ENCODE measurements at places on chromosomes 5 and 9.

DNA sequence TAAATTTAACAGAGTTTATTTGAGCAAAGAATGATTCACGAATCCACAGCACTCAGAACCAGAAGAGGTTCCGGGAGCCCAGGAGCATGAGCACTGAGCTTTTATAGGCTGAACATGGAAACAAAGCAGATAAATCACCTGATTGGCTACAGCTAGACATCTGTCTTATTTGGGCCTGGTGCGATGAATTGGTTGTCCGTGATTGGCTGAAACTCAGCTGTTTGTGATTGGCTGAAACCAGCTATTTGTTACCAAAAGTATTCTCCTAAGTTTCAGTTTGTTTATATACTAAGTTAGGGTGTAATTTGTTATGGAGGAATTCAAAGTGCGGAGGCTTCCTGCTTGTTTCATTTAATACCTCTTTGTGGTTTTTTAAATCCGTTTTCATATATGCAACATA is 15.8 kb upstream of the LCP2 start:
- no peak for DNase-seq

DNA sequence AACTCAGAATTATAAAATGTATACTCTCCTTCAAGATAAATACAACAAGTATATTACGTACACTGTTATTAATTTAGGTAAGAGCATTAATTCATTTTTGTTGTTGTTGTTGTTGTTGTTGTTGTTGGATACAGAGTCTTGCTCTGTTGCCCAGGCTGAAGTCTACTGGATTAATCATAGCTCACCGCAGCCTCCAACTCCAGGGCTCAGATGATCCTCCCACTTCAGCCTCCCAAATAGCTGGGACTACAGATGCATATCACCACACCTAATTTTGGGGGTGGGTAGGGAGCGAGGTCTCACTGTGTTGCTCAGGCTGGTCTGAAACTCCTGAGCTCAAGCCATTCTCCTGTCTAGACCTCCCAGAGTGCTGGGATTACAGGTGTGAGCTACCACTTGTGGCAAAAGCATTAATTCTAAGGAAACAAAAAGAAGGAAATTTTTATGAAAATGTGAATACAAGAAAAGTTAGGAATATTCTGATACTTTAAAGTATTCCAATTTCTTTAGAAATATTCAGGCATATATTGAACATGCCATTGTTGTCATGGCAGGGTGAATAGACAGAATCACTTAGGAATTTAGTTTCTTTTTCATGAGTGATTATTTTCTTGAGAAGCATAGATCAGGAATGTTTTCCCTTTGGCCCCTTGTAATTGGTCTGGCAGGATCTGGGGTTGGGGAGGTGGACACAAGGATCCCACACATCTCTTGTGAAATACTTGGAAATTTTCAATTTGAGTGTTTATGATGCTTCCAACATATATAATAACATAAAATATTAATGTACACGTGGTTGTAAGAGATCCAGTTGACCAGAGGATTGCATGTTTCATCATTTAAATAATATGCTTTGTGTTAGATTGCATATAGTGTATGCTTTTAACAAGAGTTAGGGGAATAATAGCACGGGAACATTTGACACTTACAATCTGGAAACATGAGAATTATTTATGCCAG is 263.6 kb downstream of the FANCC start:
- DNase-seq, result no peak

GRCh38 chr5:4646715-4647375 is 493.3 kb upstream of the ADAMTS16 start:
- no peak for DNase-seq

DNA sequence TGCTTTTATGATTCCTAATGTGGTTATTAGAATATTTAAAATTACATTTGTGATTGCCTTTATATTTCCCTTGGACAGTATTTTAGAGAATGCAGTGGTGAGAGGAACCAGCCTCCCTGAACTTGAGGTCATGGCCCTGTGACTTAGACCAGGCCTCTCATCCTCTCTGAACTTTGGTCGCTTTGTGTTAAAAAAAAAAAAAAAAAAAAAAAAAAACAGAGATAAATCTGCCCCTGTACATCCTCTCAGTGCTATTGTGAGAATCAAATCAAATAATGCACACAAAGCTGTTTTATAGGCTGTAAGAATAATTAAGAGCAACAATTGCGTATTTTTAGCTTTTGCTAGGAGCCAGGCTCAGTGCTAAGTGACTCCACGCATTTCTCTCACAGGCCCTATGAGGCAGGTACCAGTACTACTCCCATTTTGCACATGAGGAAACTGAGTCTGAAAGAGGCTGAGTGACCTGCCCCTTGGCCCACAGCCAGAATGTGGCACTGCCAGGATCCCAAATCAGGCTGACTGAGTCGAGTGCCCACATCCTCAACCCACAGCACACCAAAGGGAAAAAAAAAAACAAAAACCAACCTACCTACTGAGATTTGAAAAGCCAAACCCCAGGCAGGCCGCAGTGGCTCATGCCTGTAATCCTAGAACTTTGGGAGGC is 110.3 kb upstream of the LARP1 start:
- no peak for DNase-seq

DNA sequence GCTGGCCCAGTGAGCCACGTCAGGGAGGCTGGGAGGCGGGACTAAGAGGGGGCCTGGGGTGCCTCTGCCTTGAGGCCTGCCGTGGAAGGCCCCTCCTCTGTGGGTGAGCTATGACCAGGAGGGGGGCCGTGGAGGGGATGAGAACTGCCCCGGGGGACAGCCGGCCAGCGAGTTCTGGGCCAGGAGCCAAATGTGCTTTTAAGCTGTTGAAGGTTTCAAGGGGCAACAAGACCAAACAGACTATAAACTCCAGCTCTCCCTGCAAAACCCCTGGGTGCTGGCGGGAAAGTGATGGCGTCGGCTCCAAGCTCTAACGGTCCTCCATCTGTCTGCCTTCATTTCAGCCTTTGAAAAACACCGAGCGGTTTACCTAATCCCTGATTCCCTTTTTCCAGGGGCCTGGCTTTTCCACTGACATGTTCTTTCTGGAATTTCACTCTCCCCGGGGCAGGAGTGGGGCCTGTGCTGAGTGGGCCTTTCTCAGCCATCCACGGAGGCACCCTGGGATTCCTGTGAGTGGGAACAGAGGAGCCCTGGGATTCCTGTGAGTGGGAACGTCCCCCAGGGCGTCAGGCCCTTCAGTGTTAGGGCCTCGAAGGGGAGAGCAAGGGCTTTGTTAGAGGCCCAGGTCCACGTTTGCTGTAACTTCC is 65.6 kb downstream of the COL5A1 start:
- peak; percentile 63 for DNase-seq

- DNase-seq, result no peak
Measured at GRCh38 chr5:127647361-127647958, 1.4 kb upstream of the CTXN3 start.

DNA sequence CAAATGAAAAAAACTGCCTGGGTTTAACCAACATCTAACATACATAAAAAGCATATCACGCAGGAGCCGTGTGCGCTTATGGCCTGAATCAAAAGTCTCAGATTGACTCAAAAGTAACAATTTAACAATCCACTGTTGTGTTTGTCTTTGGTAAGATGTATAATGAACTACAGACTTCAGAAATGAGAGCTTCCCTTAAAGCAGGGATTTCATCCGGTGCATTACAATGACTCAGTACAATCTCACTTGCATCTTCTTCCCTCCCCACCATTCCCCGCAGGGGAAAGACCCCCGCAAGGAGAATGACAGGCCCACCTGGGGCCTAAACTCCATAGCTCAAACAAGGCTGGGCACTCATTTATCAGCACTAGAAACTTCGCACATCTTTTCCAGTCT is 1.4 kb downstream of the ZFR start:
- no peak for DNase-seq

DNA sequence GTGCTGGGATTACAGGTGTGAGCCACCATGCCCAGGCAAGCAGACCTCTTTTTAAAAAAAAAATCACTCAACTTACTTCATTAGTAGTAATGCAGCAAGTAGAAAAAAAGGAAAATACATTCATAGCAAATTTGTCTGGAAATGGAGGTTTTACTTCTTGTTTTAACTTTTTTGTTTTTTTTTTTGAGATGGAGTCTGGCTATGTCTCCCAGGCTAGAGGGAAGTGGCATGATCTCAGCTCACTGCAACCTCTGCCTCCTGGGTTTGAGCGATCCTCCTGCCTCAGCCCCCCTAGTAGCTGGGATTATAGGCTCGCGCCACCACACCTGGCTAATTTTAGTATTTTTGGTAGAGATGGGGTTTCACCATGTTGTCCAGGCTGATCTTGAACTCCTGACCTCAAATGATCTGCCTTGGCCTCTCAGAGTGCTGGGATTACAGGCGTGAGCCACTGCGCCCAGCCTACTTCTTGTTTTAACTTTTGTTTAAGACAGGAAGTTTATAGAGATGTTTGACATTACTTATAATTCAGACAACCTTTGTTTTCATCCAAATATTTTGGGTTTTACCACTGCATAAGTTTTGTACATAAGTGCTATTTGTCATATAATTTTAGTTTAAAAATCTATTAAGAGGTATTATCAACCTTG is 26.5 kb downstream of the UBE2R2 start:
- DNase-seq, result no peak

- DNase-seq, result no peak
Measured at GRCh38 chr9:124724415-124725067, 46.6 kb downstream of the NR6A1 start.

GRCh38 chr5:26942481-26942880 is 95.9 kb downstream of the CDH9 start:
- peak; percentile 11 for DNase-seq

DNA sequence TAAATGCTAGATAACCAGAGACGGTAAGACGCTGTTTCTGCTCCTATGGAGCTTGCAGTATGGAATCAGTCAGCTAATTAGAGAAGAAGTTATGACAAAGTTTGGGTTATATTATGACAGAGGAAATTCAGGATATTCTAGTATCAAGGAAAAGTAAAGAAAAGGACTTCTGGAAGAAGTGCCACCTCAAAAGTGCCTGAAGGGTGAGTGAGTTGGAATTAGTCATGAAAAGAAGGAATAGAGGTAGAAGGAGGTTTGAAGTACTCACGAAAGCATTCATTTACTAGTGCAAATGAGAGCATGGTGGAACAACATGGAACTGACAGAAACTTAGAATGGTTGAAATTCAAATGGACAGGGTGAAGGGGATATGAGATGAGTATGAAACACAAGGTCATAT is 40.4 kb upstream of the MTAP start:
- no peak for DNase-seq

- no peak for DNase-seq
Measured at GRCh38 chr5:23629396-23629795, 122.0 kb downstream of the PRDM9 start.
